ENCODE measurements at places on chromosomes 7 and 10.

DNA sequence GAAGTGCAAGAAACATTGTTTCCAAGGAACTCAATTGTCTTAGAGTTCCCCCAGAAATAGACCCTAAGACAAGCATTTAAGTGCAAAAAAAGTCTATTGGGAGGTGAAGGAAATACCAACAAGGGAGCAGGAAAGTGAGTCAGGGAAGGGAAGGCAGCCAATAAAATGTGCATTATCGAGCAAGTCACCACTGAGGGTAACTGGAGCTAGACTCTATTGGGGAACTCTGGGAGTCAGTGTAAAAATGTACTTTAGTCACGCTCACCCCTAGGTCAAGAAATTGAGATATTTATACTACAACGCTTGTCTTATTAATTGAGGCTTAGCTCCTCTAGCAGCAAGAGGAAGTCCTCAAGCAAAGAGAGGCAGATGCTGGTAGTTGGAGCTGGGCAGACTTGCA is 137.7 kb downstream of the RTKN2 start:
- peak; percentile 77 for DNase-seq

DNA sequence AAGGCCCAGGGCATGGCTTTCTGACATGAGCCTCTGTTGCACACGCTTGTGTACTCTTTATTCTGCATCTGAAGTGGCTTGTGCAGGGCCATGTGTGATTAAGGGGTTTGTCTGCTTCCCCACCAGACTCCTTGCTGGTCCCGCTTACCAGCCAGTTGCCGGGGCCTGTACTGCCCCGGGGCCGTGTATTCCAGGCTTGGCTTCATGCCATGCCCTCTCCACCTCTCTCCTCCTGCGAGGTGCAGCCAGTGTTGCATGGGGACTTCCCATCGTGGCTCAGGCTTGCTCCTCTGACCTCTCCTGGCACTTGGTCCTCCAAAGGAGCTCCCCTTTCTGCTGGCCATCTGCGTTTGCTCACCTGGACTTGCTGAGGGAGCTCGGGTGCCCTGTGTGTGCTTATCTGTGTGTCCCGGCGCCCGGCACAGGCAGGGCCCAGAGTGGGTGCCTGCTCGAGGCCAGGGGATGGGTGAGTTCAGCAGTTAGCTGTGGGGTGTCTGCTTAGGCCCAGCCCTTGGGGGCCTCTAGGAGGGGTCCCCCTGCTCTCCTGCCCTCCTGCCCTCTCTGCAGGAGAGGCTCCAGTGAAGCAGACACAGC is 11.0 kb upstream of the C10orf143 start:
- DNase-seq, result no peak

DNA sequence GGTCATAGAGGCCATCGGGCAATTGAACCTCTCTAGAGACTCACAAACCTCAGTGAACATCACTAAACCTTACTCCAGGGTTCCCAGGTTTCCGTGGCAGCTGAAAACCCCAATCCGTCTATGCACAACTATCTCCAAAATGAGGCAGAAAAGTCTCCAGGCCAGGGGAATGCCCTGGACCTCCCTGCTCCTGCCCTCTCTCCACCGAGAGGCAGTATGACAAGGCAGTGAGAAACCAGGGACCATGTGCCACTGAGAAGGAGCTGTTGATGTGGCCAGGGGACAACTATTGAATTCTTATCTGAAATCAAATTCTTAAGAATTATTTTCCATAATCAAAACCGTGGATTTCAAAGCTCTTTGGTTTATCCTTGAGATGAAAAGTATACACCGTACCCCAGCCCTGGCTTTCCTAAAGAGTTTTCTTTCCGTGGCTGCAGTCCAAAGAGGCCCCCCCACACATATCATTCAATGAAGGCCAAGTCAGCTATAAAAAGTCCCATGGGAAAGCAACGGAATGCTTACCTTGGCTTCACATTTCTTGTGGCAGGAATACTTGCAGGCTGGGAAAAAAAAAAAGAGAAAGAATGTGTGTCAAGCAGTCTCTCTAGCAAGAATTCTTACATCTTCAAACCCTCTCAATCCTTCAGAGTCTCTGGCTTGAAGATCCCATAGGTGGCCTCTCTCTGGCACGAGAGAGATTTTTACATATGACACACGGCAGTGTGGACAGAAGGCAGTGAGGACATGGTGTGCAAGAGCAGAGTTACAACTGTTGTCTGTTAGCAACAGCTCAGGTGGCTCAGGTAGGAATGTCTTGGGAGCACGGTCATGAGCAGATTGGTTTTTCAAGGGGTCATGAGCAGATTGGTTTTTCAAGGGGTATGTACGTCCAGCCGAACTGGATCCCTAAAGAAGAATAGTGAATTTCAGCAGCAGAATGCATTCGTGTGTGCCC is 75.2 kb downstream of the TNS3 start:
- peak; percentile 79 for DNase-seq

GRCh38 chr7:133783276-133783675 is 343.9 kb upstream of the LRGUK start:
- DNase-seq, result no peak

- no peak for DNase-seq
Observed at GRCh38 chr10:35426657-35427056, 90.3 kb downstream of the CCNY start.

DNA sequence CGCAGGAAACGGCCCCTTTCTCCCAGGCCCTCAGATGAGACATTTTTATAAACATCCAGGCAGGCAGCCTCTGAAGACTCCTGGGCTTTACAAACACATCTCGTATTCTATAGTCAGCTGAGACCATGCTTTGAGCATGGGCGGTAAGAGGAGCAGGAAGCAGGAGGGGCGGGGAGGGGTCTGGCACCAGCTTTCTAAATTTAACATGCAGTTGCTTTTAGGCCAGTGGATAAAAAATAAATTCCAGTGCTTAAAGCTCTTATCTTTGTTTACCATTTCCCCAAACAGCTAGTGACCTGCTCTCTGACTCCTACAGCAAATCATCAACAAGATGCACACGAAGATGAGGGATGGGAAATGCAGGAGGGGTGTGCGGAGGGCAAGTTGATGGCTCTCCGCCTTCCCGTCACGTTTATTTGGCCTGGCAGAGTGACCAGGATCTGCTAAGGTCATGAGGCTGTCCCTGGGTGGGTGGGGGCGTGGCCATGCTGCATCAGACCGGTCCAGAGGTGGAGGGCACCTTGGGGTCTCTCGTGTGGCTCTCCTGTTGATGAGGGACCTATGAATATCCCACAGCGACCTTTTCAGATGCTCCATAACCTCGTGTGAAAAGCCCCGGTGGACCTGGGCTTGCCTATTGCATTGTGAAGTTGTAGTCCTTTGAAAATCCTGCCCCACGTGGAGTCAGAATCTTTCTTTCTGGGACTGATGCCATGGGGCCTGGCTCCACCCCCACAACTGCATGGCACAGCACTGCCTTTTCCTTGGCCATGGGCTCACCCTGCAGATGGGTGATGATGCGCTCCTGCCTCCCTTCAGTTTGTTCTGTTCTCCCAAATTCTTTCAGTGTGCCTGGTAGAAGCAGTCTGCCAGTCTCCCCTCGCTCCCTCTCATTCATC is 67.5 kb downstream of the PARP12 start:
- DNase-seq, result peak; percentile 36

DNA sequence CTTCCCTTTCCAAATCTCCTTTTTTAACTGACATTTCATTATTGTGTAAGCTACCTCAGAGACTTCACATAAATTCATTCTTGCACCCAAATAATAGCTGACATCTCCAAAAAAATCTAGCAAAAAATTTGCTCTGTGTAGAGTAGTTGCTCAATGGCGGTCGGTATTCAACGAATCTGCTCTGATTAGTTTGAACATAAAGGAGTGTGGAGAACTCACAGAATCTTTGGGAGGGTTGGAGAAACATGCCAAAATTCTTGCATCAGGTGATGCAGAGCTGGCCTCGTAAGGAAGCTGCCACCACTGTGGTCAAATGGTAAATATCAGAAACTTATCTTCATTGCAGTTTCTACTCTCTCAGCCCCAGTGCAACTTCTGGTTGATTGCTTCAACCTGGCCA is 201.2 kb upstream of the MDFIC start:
- DNase-seq, result peak; percentile 38

DNA sequence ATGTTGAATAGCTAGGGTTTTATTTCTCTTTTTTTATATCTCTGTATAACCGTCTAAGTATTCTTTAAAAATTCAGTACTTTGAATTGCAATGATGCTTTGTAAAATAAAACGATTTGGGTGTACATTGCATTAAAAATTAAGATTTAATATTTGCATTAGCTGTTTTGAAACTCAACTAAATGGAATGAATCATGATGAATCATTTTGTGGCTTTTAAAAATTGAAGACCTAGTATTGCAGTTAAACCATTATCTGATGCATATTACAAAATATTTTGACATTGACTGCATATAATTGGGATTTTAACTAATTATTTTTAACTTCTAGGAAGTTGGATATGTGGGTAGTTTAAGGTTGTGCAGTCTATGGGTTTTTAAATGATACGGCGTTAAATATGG is 314.0 kb downstream of the CDK14 start:
- no peak for DNase-seq

DNA sequence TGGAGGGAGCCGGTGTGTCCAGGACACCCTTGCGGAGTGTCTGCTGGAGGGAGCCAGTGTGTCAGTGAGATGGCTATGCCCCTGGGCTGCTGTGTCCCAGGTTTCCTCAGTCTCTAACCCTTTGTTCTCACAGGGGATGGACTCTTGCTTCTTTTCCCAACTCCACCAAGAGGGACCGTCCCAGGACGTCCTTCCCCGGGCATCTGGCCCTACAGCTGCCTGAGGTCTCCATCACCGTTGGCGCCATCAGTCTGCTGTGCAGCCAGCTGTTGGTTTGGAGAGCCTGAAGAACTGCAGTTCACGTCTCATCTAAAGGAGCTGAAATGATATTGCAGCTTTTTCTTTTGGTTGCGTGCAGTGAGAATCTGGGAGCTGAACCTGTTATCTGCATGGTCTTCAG is 136.2 kb downstream of the VIPR2 start:
- DNase-seq, result no peak

DNA sequence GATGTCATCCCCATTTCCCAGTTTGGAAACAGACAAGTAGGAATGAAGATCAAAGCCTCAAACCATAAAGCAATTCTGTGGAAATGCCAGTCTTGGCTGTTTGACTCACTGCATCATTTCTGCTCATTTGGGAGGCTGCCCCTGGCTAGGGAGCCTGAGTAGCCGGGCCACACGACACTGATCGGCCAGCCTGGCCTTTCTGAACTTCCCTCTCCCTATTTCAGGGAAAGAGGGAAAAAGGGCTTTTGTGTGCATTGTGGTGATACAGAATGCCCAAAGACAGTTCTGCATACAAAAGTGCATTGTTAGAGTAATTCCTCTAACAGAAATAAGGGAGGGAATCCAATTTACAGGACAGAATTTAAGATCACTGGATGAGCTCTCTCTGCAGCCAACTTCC is 41.7 kb upstream of the OPALIN start:
- peak; percentile 17 for DNase-seq

DNA sequence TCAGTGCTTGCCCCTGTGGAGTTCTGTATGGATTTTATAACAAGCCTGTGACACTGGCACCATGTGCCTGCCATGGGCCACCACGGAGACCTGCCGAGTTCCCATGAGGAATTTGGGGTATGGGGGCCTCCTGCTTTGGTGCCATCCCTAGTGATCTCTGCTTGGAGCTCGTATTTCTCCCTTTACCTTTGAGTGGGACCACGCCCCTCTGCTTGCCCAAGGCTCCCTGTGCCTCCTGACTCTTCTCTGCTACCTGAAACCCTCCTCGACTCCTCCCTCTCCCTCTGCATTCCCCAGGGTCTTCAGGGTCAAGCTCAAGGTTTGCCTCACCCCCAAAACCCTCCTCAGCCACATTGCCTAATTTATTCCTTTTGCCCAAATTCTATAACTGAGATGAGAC is 225.0 kb downstream of the BUB3 start:
- DNase-seq, result no peak

All from AG10803 (cell line).